ENCODE measurements at places on chromosomes 4 and X.

- DNase-seq: no peak
Observed at GRCh38 chrX:103063191-103063845, 653 bp downstream of the BEX1 start.

DNA sequence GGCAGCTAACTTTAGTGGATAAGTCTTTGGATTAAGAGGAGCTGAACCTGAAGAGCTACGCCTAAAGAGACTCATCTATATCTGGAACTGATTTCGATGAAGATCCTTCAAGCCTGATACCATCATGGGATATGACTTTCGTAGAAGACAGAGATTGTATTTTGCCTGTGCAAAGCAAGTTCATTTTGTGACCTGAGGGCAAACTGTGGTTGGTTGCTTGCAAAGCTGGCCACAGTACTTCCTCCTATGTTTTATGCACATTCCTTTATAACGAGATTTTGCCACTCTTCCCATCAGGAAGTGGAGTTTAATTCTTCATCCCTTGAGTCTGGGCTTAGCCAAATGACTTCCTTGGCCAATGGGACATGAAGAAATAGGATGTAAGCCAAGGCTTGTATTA lies 519.3 kb upstream of the NR3C2 start:
- DNase-seq: no peak

DNA sequence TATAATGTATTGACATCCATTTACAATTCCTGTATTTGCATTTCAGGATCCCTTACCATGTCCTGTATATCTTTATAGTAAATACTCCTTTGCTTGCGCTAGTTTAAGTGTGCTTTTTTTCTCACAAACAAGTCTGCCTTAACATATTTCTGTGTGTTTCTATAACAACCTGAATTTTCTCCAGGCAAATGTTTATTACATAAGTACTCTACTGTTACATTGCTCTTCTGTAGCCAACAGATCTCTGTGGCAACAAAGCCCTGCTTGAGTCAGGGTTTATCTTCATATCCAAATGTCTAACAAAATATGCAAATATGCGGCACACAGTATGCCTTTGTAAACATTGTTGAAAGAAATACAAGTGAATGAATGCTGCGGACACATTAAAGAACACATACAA lies 625.5 kb downstream of the TLL1 start:
- DNase-seq: no peak

GRCh38 chr4:19650903-19651864 lies 600.5 kb upstream of the SLIT2 start:
- DNase-seq: no peak

DNA sequence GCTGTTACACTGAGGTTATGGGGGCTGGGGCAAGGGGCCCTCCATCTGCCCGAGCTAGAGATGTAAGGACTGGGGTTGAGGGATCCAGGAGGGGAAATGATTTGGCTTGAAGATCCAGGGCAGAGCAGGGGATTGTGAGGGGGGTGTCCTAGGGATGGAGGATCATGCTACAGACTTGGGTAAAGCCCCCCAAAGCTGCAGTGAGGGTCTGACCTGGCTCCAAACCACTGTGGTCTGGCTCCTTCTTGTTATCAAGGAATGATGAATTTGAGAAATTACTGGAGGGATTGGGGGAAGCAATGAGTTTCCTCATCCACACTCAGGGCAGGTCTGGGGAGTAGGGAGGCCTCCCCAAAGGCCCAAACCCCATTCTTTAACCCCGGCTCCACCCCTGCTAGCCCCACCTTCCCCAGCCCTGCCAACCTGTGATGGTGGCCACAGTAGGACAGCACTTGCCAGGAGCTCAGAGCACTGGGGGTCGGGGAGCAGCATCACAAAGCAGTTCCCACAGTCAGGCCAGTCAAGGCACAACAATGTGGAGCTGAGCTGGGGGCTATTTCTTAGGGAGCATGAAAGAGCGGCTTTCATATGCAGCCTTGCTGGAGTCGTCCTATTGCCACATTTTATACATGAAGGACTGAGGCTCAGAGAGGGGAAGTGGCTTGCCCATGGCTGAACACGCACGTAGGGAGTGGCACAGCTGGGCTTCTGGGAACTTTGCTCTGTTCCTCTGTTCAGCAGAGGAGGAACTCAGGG lies 165.5 kb downstream of the EFNB1 start:
- DNase-seq: no peak

DNA sequence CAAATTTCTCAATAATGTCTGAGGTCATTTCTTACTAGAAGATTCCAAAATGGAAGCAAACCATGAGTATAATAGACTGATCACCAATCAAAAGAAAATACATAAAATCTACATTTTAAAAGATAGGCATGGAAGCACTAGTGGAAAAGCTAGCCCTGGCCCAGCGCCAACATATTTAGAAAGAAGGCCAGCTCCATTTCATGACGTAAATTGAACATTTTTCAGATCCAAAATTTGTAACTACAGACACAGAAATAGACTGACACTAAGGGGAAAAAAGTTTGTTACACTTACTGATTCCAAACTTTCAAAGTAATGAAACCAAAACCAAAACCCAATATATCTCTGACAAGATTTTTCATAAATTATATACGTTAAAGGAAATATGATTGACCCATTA lies 117.7 kb downstream of the ADAMTS3 start:
- DNase-seq: no peak

DNA sequence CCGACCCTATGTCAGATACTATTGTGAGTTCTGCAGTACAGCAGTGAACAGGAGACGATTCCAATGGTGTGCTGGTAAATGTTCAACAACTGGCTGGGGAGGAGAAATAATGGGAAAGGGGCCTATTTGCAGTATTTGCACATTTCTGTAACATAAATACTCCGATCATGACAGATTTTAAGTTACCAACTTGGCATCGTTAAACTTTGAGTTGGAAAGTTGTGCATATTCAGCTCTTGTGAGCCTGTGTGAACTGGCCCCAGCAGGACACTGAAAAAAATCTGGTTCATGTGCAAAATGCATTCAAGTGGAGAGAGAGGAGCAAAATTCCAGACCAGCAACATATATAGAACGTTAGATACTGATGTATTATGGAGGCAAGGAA lies 175.0 kb downstream of the MAPK10 start:
- DNase-seq: no peak

DNA sequence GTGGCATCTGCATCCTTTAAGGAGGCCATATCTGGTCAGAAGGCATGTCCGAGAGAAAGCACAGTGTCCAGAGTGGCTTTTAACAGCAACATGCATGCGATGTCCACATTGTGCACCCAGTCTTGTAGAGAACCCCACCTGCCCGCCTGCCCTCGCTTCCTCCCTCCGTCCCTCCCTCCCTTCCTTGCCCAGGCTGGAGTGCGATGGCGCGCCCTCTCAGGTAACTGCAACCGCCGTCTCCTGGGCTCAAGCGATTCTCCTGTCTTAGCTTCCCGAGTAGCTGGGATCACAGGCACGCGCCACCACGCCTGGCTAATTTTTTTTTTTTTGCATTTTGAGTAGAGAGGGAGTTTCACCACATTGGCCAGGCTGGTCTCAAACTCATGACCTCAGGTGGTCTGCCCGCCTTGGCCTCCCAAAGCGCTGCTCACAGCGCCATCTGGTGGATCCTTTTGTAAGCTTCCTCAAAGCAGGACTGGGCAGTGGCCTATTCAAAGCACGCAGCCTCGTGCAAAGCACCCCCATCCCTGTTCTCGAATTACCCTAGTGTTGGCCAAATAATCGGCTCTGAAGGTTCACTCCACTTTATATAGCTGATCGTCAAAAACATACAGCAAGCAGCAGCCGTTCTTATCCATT lies 15.0 kb downstream of the BRCC3 start:
- no peak for DNase-seq

DNA sequence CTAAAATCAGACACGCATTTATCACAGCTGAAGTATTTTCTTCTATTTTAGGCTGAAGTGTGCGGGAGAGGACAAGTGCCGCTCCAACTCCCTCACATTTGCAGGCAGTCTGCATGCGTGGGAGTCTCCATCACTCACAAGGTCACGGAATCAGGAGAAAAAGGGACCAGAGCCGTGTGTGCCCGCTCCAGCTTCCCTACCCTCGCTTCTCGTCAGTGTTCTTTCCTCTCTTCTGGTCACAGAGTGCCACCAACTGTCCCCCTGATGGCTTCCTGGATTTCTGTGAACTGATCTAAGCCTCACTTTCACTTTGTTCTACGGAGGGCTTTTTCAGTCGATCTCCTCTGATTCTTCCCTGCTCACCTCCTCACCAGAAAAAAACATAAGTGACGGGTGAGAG lies 407.4 kb upstream of the AADAT start:
- no peak for DNase-seq

Data from activated effector memory CD4-positive, alpha-beta T cell treated with Interleukin-2 at 50 U/mL for 16 hours (primary cell).